KG1 (cell line): ENCODE measurements at places on chromosomes 3 and 15.

DNA sequence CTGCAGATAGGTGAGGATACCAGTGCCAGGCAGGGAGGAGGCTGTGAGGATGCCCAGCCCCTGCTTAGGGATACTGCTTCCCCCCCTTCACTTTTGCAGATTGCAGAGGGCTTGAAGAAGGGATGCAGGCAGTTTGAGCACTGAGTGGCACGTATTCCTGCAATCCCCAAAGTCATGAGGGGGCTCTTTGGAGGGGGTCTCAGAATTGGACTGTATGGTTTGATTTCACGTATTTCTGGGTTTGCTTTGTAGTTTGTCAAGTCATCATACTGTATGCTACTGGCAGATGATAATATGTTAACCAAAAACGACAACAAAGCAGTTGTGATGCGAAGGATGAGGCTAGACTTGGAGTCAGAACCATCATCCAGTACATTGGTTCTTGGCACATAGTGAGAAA, 28.1 kb downstream of the CHST14 start:
- no peak for DNase-seq

GRCh38 chr15:77830051-77830468, 197.3 kb upstream of the LINGO1 start:
- DNase-seq, result no peak

DNA sequence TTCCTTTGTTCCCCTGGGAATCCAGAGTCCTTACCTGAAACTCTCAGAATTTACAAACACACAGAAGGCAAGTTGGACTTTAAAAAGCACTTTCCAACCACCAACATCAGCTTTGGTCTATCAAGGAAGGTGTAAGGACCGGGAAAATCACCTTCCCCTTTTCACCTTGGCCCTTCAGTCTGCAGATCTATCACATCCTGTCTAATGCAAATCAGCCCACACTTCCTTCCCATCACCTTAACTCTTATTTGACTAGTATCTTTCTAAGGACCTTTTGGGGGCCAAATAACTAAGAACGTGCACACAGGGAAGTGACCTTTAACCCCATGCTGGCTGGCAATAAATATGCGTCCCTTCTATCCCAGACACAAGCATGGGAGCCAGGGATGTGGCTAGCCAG, 320.6 kb downstream of the ARRDC4 start:
- no peak for DNase-seq

DNA sequence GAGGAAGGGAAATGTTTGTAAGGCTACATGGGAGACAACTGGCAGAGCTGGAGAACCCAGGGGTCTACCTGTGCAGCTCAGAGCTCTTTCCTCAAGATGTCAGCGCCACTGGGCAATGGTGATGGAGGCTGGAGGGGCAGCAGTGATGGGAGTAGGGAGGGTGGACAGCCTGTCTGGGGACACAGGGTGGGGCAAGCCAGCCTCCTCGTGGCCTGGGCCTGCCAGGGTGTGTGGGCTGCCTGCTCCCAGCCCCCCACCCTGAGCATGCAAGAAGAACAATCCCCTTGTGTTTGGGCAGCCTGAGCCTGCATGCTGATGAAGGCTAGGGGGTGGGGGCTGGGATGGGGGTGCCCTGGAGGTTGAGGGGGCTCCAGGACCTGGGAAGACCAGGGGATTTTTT, 1.2 kb downstream of the PCBP4 start:
- no peak for DNase-seq

DNA sequence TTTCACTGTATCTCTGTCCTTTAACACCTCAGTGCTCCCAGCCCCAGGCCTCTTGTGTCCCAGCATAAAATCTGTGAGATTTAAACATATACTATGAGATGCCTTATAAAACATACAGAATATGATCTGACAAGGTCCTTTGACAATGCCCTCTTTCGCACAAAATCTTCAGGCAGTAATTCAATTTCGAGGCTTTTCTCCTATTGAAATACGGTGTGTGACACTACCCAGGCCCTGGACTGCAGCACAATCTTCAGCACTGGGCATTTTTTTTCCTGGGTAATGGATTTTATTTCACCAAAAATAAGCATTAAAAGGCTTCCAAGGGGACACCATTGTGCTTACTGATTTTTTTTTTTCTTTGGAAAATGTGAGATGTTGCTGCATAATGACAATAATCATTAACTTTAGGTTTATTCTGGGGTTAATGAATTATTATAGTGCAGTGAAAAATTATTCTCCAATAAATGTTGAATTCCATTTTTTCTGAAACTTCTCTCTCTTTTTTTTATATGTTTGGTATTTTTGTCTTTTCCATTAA, 40.9 kb upstream of the FAM3D start:
- no peak for DNase-seq

GRCh38 chr3:151074256-151074655, 11.2 kb upstream of the MED12L start:
- no peak for DNase-seq

DNA sequence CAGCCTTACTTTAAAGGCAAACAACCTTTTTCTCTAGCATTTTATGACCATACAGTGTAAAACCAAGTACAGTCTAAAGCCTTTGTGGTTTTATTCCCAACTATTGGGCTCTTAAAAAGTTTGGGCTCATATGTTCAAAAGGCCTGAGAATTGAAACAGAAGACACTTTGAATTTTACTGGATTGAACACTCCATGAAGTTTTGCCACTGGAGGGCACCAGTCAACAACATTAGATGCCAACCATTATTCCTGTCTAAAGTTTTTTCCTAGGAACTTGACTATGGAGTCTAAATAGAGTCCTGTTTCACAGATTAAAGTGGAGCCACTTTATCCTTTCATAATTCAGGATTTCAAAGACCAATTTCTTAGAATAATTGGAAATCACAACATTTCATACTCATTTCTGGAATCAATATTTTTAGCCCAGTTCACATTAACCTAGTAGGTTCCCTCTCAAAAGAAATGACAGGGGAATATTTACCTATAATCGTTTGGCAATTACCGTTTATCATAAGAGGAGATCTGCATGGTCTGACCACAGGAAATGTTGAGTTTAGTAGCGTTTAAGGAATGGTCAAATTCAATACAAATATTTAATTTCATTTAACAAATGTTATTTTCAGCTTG, 244.1 kb upstream of the PDZRN3 start:
- no peak for DNase-seq

- no peak for DNase-seq
These were observed 78.3 kb downstream of the NAALADL2 start for GRCh38 chr3:174937478-174937877.

GRCh38 chr3:128051459-128051836, 789 bp upstream of the SEC61A1 start:
- DNase-seq, result no peak

GRCh38 chr3:24359645-24360462, 134.8 kb downstream of the THRB start:
- no peak for DNase-seq

DNA sequence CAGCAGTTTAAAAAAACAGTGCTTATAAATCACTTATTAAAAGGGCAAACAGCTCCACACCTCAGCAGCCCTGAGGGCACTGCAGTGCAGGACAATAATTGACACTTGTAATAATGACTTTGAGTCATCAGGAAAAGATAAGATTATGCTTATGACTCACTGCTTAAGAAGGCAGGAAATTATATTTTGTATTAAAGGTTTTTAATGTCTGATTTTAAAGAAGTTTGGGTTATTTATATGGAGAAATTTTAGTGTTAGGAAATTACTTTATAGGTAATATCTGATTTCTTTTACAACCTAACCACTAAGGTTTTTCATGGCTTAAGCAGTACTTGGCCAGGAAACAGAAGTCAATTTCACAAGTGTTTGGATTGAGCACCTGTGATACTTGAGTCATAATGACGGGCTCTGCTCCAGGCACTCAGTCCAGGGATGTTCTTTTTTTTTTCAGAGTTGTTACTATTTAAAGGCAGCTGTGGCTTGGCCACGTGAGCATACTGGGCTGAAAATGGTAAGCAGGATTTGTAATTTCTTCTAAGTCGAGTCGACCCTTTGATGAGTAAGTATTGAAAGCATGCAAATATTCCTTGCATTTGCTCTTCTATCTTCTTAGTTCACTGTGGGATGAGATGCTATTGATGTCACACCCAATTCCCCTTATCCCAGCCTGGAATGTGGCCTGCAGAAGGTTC, 21.6 kb upstream of the SLC6A20 start:
- no peak for DNase-seq

DNA sequence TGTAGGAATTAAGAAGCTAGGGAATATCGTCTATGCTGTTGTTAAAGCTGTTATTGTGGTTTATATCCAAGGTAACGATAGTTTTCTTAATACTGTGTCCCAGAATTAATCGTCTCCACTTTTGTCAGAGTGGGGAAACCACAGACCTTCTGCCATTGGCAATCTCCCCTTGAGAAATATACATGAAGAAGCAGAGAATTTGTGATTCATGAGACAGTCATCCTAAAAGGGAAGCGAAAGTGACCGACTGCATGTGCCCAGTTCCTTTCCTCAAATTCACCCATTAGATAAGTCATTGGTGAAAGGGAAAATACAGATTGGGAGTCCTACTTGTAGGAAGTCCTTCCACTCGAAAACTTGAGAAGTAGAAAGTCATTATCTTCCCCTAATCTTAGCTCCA, 26.6 kb downstream of the DIPK2A start:
- DNase-seq, result no peak

DNA sequence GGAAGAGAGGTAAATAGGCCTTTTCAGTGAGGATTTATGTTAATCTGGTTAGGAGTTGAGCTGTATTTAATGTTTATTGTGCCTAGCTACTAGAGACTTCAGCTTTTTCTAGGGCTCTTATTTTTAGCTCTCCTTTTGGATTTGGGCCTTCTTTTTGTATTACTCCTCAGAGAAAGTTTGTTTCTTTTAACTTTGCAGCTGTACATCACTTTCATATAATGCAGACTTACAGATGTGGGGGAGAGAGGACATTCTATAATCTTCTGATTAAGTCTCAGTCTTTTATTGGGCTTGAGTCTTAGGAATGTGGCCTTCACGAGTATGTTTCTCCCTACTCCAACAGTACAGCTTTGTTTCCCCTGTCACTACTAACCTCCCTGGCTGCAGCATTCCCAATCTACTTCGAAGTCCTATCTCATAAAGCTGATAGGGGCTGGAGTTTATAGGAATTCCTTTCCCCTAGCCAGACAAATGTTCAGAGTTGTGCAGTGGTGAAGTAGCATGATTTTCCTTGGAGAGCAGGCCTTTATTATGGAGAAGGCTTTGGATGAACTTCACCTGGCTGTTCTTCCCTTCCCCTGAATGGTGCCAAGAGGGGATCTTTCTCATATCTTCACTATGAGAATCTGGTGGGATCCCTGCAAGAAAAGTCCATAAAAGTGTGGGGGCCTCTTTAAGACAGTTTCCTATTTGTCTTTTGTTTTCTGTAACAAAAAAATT, 82.2 kb upstream of the CBLB start:
- DNase-seq, result no peak

GRCh38 chr15:69451951-69452691, 497 bp upstream of the RPLP1 start:
- DNase-seq, result peak; percentile 76

DNA sequence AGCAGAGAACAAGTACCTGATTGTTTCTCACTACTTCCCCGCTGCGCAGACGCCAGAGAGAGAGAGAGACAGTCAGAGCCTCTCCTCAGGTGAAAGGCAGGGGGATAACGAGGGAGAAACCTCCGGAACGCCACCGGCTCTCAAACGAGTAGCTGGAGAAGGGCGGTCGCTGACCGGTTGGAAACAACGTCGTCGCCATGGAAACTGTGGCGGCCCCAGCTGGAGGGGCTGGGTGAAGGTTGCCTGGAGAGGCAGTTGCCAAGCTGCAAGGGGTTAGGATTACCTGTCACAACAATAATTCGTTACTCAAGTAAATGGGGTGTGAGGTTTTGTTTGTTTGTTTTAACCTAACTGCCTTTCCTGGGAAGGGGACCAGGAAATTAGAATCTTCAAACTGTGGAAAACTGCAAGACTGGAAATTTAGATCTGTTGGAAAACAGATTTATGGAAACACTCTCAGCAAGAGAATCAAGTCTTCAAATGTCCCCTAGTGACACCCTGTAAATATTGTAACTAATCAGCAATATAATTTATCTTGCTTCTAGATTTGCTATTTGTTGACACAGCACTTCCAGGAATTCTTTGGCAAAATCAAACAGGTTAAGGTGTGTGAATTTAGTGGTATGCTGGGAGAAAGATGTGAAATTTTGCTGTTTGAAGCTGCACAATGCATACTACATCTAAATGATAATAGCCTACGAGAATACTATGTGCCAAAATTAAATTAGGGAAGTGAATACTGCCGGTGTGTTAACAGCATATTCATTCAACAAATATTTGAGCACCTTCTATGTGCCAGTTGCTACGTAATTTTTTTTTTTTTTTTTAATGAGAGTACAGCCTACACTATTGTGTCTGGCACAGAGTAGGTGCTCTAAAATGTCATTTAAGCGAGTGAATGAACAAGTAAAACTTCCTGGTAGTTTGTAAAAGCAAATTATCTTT, at the start of gene DNAH12:
TSS of gene DNAH12 (minus strand) at position 164 of the 945 bp plus-strand sequence. CDS start 1,474 bp downstream, outside the sequence.
- no peak for DNase-seq

DNA sequence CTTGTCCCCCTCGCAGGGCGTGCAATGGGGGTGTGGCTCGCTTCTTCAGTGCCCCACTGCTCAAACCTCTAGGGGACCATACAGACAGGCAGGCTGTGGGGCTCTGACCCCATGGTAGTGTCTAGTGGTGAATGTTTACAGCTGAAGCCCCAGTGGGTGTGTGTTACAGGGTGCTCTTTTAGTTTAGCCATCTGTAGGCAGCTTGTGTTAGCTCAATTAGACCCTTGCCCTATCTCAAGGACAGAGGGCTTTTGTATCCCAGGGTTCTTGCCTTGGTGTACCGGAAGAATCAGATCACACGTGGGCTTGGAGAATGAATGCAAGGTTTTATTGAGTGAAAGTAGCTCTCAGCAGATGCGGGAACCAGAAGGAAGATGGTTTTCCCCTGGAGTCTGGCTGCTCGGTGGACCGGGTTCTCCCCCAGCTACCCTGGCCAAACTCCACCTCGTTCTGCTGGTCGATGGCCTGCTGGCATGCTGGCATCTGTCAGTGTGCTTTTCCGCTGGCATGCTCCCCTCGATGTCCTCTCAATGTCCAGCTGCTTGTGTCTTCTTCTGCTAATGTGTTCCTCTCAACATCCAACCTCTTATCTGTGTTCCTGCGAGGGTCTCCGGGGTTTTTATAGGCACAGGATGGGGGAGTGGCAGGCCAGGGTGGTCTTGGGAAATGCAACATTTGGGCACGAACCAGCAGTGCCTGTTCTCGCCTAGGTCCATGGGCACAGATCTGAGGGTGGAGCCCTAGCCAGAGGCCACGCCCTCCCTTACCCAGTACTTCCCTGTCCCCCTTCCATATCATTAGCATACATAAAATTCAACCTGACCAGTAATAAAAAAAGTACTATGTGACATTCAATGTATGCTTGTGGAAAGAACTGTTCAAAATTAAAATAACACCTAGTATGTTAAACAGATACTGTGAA, 6.6 kb downstream of the SPCS1 start:
- no peak for DNase-seq
